ENCODE measurements at places on chromosomes 16 and 17. TPM values are rescaled to one million over a fixed set of nuclear protein-coding genes. Genes with fewer than 3 reads are reported as not detected.

- DNase-seq = peak; percentile 51
These were observed 881 bp downstream of the MLLT6 start for GRCh38 chr17:38705803-38706504.

DNA sequence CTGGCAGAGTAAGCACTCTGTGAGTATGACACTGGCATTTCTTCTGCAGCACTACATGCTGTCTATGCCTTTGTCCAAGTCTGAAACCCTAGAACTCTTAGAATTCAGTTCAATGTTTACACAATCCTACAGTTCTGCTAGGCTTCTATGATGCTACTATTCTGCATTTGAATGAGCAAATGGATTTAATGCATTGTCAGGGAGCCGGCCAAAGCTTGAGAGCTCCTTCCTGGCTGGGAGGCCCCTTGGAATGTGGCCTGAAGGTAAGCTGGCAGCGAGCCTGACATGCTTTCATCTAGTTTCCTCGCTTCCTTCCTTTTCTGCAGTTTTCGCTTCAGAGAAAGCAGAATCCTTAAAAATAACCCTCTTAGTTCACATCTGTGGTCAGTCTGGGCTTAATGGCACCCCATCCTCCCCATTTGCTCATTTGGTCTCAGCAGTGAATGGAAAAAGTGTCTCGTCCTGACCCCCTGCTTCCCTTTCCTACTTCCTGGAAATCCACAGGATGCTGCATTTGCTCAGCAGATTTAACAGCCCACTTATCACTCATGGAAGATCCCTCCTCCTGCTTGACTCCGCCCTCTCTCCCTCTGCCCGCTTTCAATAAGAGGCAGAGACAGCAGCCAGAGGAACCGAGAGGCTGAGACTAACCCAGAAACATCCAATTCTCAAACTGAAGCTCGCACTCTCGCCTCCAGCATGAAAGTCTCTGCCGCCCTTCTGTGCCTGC lies at the start of gene CCL2:
Gene CCL2 (plus strand): TSS at position 635 of the 730 bp plus-strand sequence. CDS start 65 bp downstream, at position 700.
- peak; percentile 90 for DNase-seq

DNA sequence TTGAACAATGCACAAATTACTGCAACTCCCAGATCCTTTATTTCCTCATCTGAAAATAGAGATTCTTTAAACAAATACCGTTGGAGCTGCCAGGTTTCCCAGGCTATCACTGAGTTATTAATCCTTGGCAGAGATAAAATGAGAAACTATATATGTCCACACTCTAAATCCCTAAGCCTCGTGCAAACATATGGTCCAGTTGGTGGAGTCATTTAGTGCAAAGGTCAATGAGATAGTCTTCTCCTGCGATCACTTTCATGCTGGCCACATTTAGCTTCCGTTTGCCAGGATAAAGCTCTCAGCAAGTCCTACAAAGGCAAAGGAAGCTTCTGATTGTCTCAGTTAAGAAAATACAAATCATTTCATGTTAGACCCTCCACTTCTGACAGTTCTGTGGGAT lies 11.0 kb downstream of the GRIN2A start:
- DNase-seq = no peak

DPEP2 gene
- polyA plus RNA-seq = 2.3 TPM

PPL gene
- polyA plus RNA-seq = 1.7 TPM

APOBR gene
- polyA plus RNA-seq = 1.2 TPM

DNA sequence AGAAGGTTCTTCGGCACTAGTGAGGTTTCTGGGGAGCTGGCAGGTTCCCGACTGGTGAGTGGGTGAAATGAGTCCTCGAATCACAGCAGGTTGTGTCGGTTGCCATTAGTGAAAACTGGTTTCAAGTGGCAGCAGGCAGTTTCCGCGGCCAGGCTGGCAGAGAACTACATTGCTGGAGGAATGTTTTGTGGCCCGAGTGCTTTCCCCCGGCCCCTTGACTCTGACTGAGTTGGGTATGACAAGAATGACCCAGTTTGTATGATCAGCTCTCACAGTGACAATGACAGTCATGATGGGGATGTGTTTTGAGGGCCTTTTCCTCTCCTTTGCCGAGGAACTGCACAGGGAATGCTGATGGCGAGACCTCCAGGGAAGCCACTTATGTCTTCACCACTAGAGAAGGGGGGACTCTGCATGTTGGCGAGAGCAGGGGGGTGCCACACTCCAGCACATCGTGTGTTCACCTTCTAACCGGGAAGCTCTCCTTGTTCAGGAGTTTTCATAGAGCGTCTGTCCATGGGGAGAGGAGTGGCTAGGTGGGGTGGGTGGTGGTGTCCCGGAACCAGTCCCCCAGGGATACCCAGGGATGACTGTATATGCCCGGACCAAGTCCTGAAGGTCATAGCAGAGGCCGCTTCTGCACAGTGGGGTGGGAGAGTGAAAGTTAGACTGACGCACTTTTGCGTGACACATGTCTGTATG lies 206.0 kb upstream of the CHMP6 start:
- no peak for DNase-seq

TPSB2 gene
- polyA plus RNA-seq = 2.7 TPM

GRCh38 chr16:21156767-21157467 lies 1.6 kb upstream of the LDAF1 start:
- peak; percentile 57 for DNase-seq

ABI3 gene
- 6.7 TPM for polyA plus RNA-seq

CCDC102A gene
- 12.8 TPM for polyA plus RNA-seq

GRCh38 chr17:50349243-50349600 lies 3.3 kb downstream of the XYLT2 start:
- DNase-seq = no peak

GRCh38 chr17:9074131-9074530 lies 52.8 kb downstream of the NTN1 start:
- peak; percentile 63 for DNase-seq

GRCh38 chr16:1472974-1473373 lies 1.9 kb downstream of the CLCN7 start:
- no peak for DNase-seq

- peak; percentile 38 for DNase-seq
These were observed 80.0 kb downstream of the USP32 start for GRCh38 chr17:60311936-60312335.

RNU2-1 gene
- polyA plus RNA-seq = 2.1 TPM

DNA sequence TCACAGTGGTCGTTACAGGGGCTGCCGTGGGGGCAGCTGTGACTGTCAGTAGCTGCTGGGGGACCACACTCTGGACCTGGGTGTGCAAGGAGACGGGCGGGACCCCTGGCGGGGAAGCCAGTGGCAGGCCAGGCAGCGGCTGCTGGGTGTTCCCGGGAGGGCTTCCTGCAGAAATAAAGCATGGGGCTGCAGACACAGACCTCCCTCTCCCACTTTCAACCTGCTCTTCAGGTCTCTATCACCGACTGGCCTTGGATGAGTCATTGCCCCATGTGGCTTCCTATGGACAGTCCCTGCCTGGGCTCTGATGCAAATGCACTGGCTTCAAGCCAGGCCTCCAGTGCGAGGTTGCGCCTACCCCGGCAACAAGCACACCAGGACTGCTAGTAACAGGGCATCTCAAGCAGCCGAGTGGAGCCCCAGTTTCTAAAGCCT lies 17.2 kb downstream of the SREBF1 start:
- no peak for DNase-seq

SPATA32 gene
- polyA plus RNA-seq = not detected

DNA sequence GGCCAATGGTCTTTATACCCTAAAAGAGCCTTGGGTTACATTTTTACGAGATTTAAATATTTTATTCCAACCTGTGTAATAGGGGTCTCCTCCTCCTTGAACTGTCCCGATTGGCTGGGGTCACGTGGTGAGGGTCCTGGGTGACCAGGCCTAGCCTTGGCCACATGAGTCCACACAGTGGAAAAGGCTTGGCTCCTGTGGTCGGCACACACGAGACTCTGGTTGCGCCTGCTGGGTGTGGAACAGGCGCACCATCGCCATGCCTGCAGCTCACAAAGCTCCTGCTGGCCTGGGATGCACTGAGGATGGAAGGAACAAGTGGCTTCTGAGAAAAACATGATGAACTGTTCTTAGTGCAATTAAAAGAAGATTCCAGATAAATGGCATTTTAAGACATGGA lies 103.9 kb upstream of the ZNF750 start:
- no peak for DNase-seq

DUS2 gene
- 8.7 TPM for polyA plus RNA-seq

MEOX1 gene
- polyA plus RNA-seq = 10.1 TPM

ADAMTS18 gene
- 3.7 TPM for polyA plus RNA-seq

CETP gene
- polyA plus RNA-seq = 8.9 TPM

DNA sequence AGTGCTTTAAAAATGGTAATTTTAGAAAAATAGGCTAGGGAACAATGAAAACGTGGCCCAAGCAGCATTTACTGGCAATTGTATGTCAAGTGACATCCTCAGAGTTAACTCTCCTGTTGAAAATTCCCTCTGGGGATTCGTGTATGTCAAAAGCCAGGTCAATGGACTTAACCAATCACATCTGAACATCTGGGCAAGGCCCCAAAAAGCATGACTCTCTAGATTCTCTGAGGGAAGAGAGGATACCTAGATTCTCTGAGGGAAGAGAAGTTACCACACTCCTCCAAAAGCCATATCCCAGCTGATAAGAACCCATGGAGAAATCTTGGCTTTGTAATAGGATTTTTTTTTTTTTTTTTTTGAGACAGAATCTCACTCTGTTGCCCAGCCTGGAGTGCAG lies 23.5 kb downstream of the NFE2L1 start:
- DNase-seq = no peak

TBC1D3B gene
- polyA plus RNA-seq = 10.9 TPM

DNA sequence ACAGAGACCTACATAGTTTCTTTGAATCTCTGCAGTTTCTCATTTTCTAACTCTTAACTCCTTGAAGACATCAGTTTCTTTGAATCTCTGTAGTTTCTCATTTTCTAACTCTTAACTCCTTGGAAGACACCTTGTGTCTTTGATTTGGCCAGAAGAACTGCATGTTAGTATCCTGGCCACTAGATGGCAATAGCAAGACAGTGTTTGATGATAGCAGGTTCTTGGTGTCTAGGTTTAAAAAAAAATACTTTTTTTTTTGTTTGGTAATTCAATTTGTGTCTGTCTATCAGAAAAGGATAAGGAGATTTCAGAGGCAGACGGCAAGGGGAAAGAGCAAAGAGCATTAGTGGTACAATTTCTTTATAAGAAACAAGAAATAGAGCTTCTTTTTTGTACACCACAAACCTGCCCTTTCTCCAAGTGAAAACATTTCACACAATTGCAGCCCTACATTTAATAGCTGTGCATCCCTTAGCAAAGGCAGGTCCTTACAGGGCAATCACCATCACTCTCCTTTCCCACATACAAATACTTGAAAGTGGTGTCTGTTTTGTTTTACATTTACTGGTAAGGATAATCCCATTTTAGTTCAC lies 1324.9 kb upstream of the CDH8 start:
- peak; percentile 13 for DNase-seq

GRCh38 chr16:73053364-73054124 lies 5.6 kb upstream of the ZFHX3 start:
- no peak for DNase-seq

CDC42EP4 gene
- 21.5 TPM for polyA plus RNA-seq

All from hindlimb muscle (tissue), 1 donor.